ENCODE measurements at places on chromosomes 11 and 22. TPM values are rescaled to one million over a fixed set of nuclear protein-coding genes. Genes with fewer than 3 reads are reported as not detected.

DNA sequence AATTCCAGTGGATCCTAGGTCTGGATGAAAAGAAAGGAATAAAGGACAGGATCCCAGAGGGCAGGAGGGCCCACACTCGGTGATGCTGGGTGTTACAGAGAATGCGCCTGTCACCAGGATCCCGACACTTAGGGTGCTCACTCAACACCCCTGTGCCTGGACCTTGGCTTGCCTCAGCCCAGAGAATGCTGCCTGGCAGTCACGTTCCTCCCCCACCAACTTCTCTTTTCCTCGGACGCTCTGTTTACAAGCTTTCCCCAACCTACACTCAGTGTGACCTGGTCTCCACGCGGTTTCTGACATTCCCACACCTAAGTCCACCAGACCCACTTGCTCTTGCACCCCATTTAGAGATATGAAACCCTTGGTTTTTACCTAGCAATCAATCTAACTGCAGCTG lies 38.0 kb upstream of the ETS1 start:
- H3K27ac ChIP-seq: peak overlapping the region; percentile 73
- peaks cover 89% of the 10 kb centered on the region for H3K4me1 ChIP-seq
- DNase-seq: no peak
- H3K4me3 ChIP-seq: peak overlapping the region; percentile 32
- no peaks in the 10 kb centered on the region for H3K27me3 ChIP-seq

GRCh38 chr11:86043765-86044503 lies 24.9 kb downstream of the PICALM start:
- H3K27me3 ChIP-seq: no peaks in the 10 kb centered on the region
- DNase-seq: no peak
- H3K36me3 ChIP-seq: no peaks in the 10 kb centered on the region
- H3K4me1 ChIP-seq: peaks cover 32% of the 10 kb centered on the region
- no peak overlapping the region for H3K4me3 ChIP-seq
- H3K27ac ChIP-seq: no peak overlapping the region

- H3K4me3 ChIP-seq: no peak overlapping the region
- H3K27me3 ChIP-seq: no peaks in the 10 kb centered on the region
- H3K4me1 ChIP-seq: no peaks in the 10 kb centered on the region
- DNase-seq: no peak
- no peaks in the 10 kb centered on the region for H3K36me3 ChIP-seq
- H3K27ac ChIP-seq: no peak overlapping the region
Observed at GRCh38 chr22:45919504-45920286, 57.3 kb downstream of the WNT7B start.

DNA sequence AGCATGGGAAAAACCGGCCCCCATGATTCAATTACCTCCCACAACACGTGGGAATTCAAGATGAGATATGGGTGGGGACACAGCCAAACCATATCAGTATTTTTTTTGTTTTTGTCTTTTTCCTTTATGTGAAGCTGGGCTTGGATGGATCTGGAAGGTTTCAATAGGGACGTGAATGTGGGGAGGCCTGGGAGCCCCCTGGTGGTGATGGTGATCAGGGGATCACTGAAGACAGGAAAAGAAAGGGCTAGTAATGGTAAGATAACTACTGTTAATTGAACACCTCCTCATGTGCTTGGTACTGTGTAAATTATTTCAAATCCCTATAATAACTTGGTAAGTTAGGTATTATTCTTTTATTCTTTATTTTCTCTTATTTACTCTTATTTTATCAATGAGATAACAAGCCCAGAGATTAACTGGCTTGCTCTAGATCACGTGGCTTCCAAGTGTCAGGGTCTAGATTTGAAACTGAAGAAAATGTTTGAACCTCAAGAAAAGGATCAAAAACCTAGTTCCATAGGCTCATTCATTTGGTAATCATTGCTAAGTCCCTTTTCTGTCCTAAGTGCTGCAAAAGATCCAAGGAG lies 364.2 kb downstream of the TENM4 start:
- H3K27ac ChIP-seq: no peak overlapping the region
- no peaks in the 10 kb centered on the region for H3K4me1 ChIP-seq
- H3K27me3 ChIP-seq: no peaks in the 10 kb centered on the region
- no peak overlapping the region for H3K4me3 ChIP-seq
- no peak for DNase-seq
- H3K36me3 ChIP-seq: no peaks in the 10 kb centered on the region

ATXN10 gene
- total RNA-seq: 64.3 TPM

DNA sequence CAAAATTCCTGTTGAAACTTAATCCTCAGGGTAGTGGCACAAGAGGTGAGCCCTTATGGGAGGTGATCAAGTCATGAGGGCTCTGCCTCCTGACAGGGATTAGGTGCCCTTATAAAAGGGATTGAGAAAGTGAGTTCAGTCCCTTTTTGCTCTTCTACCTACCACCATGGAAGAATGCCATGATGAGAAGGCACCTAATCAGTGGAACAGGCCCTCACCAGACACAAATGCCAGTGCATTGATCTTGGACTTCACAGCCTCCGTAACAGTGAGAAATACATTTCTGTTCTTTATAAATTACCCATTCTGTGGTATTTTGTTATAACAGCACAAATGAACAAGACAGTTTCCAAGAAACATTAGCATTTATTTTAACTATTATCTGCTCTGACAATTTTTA lies 81.0 kb upstream of the MTMR2 start:
- H3K36me3 ChIP-seq: no peaks in the 10 kb centered on the region
- H3K4me1 ChIP-seq: no peaks in the 10 kb centered on the region
- no peak overlapping the region for H3K27ac ChIP-seq
- no peak for DNase-seq
- no peaks in the 10 kb centered on the region for H3K27me3 ChIP-seq
- H3K4me3 ChIP-seq: no peak overlapping the region

TMEM191C gene
- 2.8 TPM for total RNA-seq

GRCh38 chr22:28346308-28346707 lies 333.3 kb downstream of the TTC28 start:
- no peak overlapping the region for H3K4me3 ChIP-seq
- H3K4me1 ChIP-seq: no peaks in the 10 kb centered on the region
- H3K27me3 ChIP-seq: peaks cover 2% of the 10 kb centered on the region
- H3K27ac ChIP-seq: no peak overlapping the region
- no peaks in the 10 kb centered on the region for H3K36me3 ChIP-seq

DNA sequence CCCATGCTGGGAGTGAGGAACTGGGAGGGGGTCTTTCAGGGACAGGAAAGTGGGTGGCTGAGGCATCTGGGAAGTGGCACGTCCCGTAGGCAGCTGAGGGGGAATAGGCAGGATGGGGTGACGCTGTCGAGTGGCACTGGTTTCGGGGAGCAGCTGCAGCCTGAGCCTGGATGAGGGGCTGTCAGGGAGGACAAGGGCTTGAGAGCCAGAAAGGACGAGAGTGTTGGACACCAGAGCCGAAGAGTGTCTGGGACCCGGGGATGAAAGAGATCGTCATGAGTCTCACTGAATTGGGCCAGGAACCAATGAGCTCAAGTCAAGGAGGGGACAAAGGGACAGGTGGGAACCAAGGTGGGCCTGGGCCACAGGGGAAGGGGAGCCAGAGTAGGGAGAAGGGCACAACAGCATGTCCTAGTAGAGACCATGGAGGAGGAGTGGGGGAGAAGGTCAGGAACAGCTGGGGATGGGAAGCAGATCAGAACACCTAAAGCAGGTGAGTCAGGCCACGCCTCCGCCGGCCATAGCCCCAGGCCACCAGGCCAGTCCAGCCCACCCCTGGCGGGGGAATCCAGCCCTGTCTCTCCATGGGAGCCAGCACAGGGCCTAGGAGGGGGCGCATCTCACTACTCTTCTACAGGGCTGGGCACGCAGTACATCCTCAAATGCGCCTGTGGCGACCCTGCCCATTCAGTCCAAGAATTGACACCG lies 4.2 kb downstream of the RAB3IL1 start:
- H3K4me1 ChIP-seq: no peaks in the 10 kb centered on the region
- no peak overlapping the region for H3K27ac ChIP-seq
- no peaks in the 10 kb centered on the region for H3K36me3 ChIP-seq
- no peak overlapping the region for H3K4me3 ChIP-seq

OR56A1 gene
- not detected for total RNA-seq

- H3K4me3 ChIP-seq: no peak overlapping the region
- no peaks in the 10 kb centered on the region for H3K36me3 ChIP-seq
- H3K27me3 ChIP-seq: no peaks in the 10 kb centered on the region
- no peak for DNase-seq
- no peak overlapping the region for H3K27ac ChIP-seq
- H3K4me1 ChIP-seq: no peaks in the 10 kb centered on the region
Observed at GRCh38 chr11:86091566-86091965, 22.7 kb upstream of the PICALM start.

- H3K27ac ChIP-seq: no peak overlapping the region
- H3K4me3 ChIP-seq: no peak overlapping the region
Observed at GRCh38 chr11:133892126-133892525, 46.8 kb upstream of the SPATA19 start.

MUC2 gene
- total RNA-seq: not detected

Measured in naive thymus-derived CD4-positive, alpha-beta T cell (primary cell).